ENCODE measurements at places on chromosomes 1 and 21. TPM values are rescaled to one million over a fixed set of nuclear protein-coding genes. Genes with fewer than 3 reads are reported as not detected.
A peak's percentile ranks its signal among the peaks of the same experiment; 100 is the strongest.

Gene S100A12
- 1.1 TPM for total RNA-seq

Gene FTCD
- total RNA-seq, result 1.8 TPM

DNA sequence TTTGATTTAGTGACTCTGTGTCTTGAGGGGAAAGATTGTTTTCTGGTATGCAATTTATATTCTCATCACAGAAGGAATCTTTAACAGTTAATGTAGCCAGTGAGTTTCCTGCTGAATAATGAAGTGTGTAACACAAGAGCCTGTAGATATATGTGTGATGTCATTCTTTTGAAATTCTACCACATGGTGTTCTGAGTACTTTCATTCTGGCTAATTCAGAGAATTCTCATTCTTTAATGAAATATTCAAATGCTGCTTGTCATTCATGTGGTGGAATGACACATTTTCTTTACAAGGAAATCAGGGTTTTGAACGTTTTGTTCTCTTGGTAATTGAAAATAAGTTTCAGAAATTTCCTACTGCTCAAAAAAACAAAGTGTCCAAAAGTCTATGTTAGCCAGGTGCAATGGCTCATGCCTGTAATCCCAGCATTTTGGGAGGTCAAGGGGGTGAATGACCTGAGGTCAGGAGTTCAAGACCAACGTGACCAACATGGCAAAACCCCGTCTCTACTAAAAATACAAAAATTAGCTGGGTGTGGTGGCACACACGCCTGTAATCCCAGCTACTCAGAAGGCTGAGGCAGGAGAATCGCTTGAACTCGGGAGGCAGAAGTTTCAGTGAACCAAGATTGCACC lies 79.6 kb downstream of the MAP3K21 start:
- H3K4me3 ChIP-seq, result no peak overlapping the region
- no peak for DNase-seq
- H3K27me3 ChIP-seq, result no peaks in the 10 kb centered on the region
- H3K36me3 ChIP-seq, result no peaks in the 10 kb centered on the region

GRCh38 chr1:156868341-156868740 lies 7.7 kb downstream of the NTRK1 start:
- H3K4me3 ChIP-seq, result no peak overlapping the region
- DNase-seq, result no peak
- H3K27ac ChIP-seq, result no peak overlapping the region
- no peaks in the 10 kb centered on the region for H3K27me3 ChIP-seq

Gene LCK
- total RNA-seq, result 2.7 TPM

DNA sequence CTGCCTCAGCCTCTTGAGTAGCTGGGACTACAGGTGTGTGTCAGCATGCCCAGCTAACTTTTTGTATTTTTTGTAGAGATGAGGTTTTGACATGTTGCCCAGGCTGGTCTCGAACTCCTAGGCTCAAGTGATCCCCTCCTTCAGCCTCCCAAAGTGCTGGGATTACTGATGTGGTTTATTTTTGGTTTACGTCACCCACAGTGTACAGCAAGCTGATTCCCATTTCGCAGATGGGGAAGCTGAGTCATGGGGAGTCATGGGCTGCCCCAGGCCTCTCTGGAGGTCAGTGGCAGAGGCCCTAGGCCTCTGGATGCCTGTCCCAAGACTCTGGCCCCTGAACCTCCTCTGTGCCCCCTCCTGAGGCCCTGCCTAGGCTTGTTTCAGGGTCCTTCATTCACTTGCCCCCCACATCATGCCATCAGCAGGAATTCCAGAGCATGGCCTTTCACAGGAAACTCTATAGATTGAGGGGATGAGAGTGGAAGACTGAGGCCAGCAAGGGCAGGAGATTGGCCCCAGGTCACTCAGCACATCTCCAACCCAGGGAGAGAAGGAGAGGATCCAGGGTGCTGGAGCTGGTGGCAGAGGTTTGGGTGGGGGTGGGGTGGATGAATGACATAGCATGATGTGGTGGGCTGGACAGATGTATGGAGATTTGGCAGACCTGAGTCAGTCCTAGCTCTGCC lies 266.0 kb downstream of the PTPRU start:
- DNase-seq, result no peak
- no peaks in the 10 kb centered on the region for H3K4me1 ChIP-seq
- no peak overlapping the region for H3K4me3 ChIP-seq
- H3K27me3 ChIP-seq, result no peaks in the 10 kb centered on the region
- H3K27ac ChIP-seq, result no peak overlapping the region

DNA sequence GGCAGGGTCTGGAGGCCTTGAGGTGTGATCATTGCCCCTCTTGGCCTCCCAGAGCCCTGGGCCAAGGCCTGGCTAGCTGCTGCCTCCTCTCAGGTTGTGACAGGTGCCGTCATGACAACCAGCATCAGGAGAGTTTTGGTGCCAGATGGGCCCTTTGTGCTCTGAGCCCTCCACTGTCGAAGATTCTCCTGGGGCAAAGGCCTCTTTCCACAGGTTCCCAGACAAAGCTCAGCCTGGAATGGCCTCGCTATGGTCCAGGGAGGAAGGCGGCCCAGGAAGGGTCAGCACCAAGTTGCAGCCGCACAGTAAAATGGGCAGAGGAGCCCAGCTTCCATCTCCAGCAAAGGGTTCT lies 78.4 kb downstream of the ALPL start:
- DNase-seq, result no peak
- H3K4me3 ChIP-seq, result no peak overlapping the region
- peak overlapping the region; percentile 89 for H3K27ac ChIP-seq
- no peaks in the 10 kb centered on the region for H3K36me3 ChIP-seq
- peaks cover 23% of the 10 kb centered on the region for H3K4me1 ChIP-seq

GRCh38 chr1:111476761-111477309 lies 3.1 kb downstream of the C1orf162 start:
- no peak overlapping the region for H3K4me3 ChIP-seq
- H3K36me3 ChIP-seq, result no peaks in the 10 kb centered on the region
- peaks cover 19% of the 10 kb centered on the region for H3K4me1 ChIP-seq
- no peak for DNase-seq
- no peak overlapping the region for H3K27ac ChIP-seq
- no peaks in the 10 kb centered on the region for H3K27me3 ChIP-seq

DNA sequence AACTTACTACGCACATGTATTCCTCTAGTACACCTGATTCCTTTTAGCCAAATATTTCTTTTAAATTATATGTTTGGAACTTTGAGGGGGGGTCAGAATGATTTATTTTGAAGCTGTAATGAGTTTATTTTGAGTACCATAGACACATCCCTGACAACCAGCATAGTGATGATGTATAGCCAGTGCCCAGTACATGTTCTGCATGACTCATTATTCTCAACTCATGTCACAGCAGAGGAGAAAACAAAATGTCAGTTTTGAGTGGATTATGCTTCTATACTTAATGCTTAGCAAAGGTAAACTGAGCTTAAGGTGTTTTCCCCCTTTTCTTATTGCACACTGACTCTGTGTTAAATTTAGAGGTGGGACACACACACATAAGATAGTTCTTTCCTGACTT lies 22.4 kb upstream of the LEPR start:
- no peak overlapping the region for H3K4me3 ChIP-seq
- H3K27me3 ChIP-seq, result no peaks in the 10 kb centered on the region
- DNase-seq, result no peak
- H3K4me1 ChIP-seq, result no peaks in the 10 kb centered on the region
- H3K36me3 ChIP-seq, result peaks cover 15% of the 10 kb centered on the region

DNA sequence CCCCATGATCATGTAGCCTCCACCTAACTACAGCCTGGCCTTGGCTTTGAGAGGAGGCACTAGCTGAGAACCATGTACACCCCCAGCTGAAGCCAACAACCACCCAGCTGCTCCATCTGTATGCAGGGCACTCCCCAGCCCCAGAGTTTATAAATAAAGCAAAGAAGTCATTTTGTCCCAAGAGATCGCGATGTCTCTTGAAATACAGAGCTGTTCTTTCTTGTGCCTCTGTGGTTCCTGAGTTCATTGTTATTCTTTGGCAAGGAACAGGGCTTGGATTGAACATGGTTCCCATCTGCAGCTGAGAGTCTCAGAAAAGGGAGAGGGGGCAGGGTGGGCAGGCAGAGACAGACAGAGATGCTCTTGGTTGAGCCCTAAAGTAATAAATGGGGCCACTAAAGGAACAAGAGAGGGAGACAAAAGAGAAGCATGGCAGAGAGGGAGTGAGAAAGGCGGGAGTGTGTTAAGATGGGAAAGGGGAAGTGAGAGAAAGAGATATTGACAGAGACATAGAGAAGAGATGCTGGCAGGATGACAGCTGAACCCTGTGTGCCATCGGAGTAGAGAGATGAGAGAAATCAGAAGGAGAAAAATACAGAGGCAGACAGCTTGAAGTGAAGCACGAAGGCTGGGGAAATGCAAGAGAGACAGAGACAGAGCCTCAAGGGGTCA lies 63.3 kb downstream of the TNR start:
- no peaks in the 10 kb centered on the region for H3K36me3 ChIP-seq
- no peaks in the 10 kb centered on the region for H3K4me1 ChIP-seq
- no peak overlapping the region for H3K27ac ChIP-seq
- no peak for DNase-seq
- H3K4me3 ChIP-seq, result no peak overlapping the region

- H3K4me1 ChIP-seq, result no peaks in the 10 kb centered on the region
- H3K36me3 ChIP-seq, result no peaks in the 10 kb centered on the region
- no peak overlapping the region for H3K4me3 ChIP-seq
Observed at GRCh38 chr1:235736263-235736662, 86.7 kb upstream of the GNG4 start.

DNA sequence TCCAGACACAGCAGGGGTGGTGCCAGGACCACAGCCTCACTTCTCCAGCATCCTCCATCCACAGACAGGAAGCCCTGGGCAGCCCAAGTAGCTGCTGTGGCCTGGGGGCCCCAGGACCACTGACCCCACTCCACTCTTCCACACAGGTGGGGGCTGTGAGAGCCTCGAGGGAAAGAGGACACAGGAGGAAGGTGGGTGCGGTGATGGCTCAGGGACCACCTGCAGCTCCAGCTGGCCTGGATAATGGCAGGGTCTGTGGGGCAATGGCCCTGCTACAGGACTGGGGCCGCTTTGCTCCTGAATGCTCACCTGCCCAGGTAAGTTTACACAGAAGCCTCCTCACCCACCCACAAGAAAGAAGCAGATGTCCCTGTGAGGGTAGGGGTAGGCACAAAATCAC lies 18.3 kb upstream of the PRSS38 start:
- no peak for DNase-seq
- no peaks in the 10 kb centered on the region for H3K4me1 ChIP-seq
- H3K36me3 ChIP-seq, result no peaks in the 10 kb centered on the region

- H3K36me3 ChIP-seq, result no peaks in the 10 kb centered on the region
- H3K4me3 ChIP-seq, result no peak overlapping the region
- DNase-seq, result no peak
- no peak overlapping the region for H3K27ac ChIP-seq
- H3K27me3 ChIP-seq, result no peaks in the 10 kb centered on the region
Observed at GRCh38 chr21:26512664-26513063, 60.4 kb downstream of the CYYR1 start.

- H3K27me3 ChIP-seq, result no peaks in the 10 kb centered on the region
- no peak overlapping the region for H3K27ac ChIP-seq
- H3K36me3 ChIP-seq, result no peaks in the 10 kb centered on the region
- H3K4me1 ChIP-seq, result no peaks in the 10 kb centered on the region
Observed at GRCh38 chr1:98403963-98404480, 257.5 kb upstream of the SNX7 start.

DNA sequence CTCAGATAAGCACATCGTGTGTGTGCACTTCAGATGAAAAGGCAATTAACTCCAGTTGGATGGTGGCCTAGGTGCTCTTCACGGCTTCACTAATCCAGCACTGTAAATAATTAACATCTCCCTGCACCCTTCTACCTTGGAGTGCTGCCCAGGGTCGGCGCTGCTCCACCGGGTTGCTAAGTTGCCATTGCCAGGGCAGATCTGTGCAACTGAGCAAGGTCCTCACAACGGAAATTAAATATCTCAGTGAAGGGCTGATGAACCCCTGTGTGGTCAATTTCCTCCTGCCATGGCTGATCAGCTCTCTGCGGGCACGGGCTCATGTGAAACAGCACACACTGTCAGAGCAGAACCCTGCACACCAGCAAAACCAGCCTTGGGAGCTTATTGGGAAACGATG lies 63.2 kb downstream of the SYDE2 start:
- H3K27me3 ChIP-seq, result no peaks in the 10 kb centered on the region
- DNase-seq, result peak; percentile 34
- H3K27ac ChIP-seq, result no peak overlapping the region
- H3K36me3 ChIP-seq, result no peaks in the 10 kb centered on the region

DNA sequence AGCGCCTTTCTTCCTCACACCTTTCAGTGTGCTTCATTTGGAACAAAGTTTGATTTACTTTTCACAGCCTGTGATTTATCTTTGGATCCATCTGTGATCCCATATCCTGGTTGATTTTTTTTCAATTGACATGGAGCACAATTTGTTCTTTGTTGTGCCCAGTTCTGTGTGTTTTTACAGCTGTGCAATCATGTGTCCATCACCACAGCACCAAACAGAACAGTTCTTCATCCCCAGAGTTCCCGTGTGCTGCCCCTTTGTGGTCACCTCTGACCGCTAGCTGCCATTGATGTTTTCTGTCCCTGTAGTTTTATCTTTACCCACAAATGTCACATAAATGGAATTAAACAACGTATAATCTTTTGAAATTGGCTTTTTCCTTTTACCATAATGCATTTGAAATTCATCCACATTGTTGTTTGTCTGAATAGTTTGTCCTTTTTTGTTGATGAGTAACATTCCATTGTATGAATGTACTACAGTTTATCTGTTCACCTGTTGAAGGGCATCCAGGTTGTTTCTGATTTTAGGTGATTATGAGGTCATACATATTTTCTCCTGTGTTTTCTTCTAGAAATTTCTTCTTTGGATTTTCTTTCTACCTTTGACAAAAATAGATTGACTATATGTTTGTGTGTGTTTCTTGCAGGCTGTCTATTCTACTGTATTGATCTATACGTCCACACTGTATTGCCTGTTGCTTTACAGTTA lies 17.4 kb downstream of the MIGA1 start:
- no peaks in the 10 kb centered on the region for H3K27me3 ChIP-seq
- H3K36me3 ChIP-seq, result no peaks in the 10 kb centered on the region
- H3K4me3 ChIP-seq, result no peak overlapping the region
- no peaks in the 10 kb centered on the region for H3K4me1 ChIP-seq
- DNase-seq, result no peak
- no peak overlapping the region for H3K27ac ChIP-seq

Gene SIKE1
- total RNA-seq, result 49.2 TPM

Gene TTC34
- 1.0 TPM for total RNA-seq

GRCh38 chr1:23452011-23452411 lies 27.5 kb upstream of the TCEA3 start:
- H3K27ac ChIP-seq, result no peak overlapping the region
- H3K4me3 ChIP-seq, result no peak overlapping the region
- H3K27me3 ChIP-seq, result no peaks in the 10 kb centered on the region

Measured in adrenal gland (tissue), 19 donors.